ENCODE measurements at places on chromosomes 6 and 20.

- peak; percentile 63 for DNase-seq
Observed at GRCh38 chr20:31484001-31484400, 8.9 kb downstream of the REM1 start.

GRCh38 chr20:37961066-37961465, 58.1 kb downstream of the VSTM2L start:
- DNase-seq: no peak

GRCh38 chr6:193773-194310, 98.4 kb upstream of the DUSP22 start:
- DNase-seq: no peak

DNA sequence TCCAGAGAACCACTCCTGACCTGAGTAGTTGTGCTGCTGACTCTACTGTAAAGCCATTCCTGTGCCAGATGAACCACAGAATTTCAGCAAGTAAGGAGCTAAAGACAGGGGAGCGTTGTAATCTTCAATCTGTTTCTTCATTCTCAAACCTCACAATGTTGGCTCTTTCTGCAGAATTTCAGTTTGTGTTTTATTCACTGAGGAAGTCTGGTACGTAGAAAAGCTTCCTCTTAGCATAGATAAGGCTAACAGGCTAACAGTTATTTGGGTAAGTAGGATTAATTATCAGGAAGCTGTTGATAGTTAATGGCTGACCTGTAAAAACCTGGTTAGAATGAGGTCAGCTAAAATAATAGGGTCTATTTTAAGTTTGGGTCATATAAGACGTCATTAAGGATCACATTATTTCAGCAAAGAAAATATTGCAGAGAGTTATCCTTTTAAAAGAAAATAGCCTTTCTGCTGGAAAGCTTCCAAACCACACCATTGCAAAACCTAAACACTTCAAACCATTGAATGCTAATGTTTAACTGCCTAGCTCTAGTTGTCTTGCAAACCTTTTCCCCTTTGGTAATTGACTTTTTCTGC, 14.1 kb upstream of the TENT5A start:
- DNase-seq: no peak

GRCh38 chr6:143264986-143265764, 185.3 kb downstream of the ADAT2 start:
- no peak for DNase-seq

- no peak for DNase-seq
Observed at GRCh38 chr6:126716826-126717509, 377.1 kb downstream of the CENPW start.

Measured in dermis microvascular lymphatic vessel endothelial cell (primary cell).